ENCODE measurements at places on chromosomes 7 and 10. TPM values are rescaled to one million over a fixed set of nuclear protein-coding genes. Genes with fewer than 3 reads are reported as not detected.

RBP4 gene
- total RNA-seq, result 42.7 TPM

ACSL5 gene
- total RNA-seq, result 11.3 TPM

SEPTIN7 gene
- total RNA-seq, result 267 TPM

CFTR gene
- not detected for total RNA-seq

SLC16A9 gene
- total RNA-seq, result 1.8 TPM

FRA10AC1 gene
- total RNA-seq, result 40.9 TPM

C10orf62 gene
- not detected for total RNA-seq

CPA1 gene
- 4.1 TPM for total RNA-seq

SFRP5 gene
- total RNA-seq, result 292 TPM

DNAH11 gene
- total RNA-seq, result 0.49 TPM

ITIH5 gene
- total RNA-seq, result 34.9 TPM

FZD1 gene
- total RNA-seq, result 120 TPM

RASA4B gene
- 59.3 TPM for total RNA-seq

CTNNA3 gene
- 89.6 TPM for total RNA-seq

FFAR4 gene
- total RNA-seq, result 0.31 TPM

CHAT gene
- total RNA-seq, result not detected

ATOH7 gene
- total RNA-seq, result 0.22 TPM

PON3 gene
- total RNA-seq, result 8.9 TPM

ACTL6B gene
- not detected for total RNA-seq

AHCYL2 gene
- 46.1 TPM for total RNA-seq

INHBA gene
- 40.4 TPM for total RNA-seq

NXPH1 gene
- total RNA-seq, result not detected

SFRP4 gene
- total RNA-seq, result 261 TPM

RPEL1 gene
- total RNA-seq, result not detected

PDE6C gene
- not detected for total RNA-seq

ABCB4 gene
- 3.3 TPM for total RNA-seq

OPN1SW gene
- not detected for total RNA-seq

PTPRZ1 gene
- 8.8 TPM for total RNA-seq

SPDYE2B gene
- not detected for total RNA-seq

AGR2 gene
- total RNA-seq, result 0.40 TPM

CDC14C gene
- 0.18 TPM for total RNA-seq

TMEM139 gene
- 10.9 TPM for total RNA-seq

KLF14 gene
- total RNA-seq, result 1.1 TPM

CYP3A4 gene
- not detected for total RNA-seq

ANXA8L1 gene
- total RNA-seq, result 0.31 TPM

CCL26 gene
- total RNA-seq, result 4.3 TPM

KIF20B gene
- total RNA-seq, result 6.7 TPM

STEAP1 gene
- 17.1 TPM for total RNA-seq

LRMDA gene
- 16.6 TPM for total RNA-seq

CCL24 gene
- 0.67 TPM for total RNA-seq

CRYGN gene
- 3.9 TPM for total RNA-seq

Measured in sciatic nerve (tissue), 2 donors.